ENCODE measurements at places on chromosomes 2 and 18.

DNA sequence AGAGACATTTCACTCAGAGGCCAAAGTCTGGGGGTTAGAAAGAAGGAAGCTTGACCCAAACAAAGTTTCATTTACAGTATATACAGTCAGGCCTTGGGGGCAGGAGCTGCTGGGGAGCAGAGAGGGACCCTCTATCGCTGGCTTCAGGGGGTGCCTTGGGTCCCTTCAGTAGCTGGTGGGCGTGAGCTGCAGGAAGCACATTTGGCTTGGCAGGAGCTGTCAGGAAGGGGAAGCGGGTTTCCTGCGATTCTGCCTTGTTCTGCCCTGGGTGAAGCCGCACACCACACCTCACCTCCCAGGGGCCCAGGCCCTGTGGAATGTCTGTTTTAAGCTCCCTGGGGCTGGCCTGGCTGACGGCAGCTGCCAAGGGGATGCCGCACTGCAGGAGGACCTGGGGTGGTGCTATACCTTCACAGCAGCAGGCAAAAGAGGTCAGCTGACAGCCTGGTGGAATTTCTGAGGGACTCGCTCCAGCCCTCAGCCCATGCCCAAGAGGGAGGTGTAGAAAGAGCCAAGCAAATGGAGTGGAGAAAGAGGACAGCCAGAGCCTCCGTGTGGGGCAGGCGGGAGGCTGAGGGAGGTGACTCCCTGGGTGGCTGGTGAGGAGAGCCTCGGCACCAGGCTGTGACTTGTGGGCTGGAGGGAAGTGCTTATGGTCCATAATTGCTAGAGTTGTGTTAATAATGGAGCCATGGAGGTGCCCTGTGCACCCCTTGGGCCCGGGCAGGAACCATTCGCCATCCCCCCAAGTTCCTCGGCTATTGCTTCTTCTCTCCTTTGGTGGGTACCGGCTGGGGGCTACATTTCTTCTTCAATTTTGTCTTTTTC is 43.9 kb downstream of the PSD4 start:
- no peak for DNase-seq

GRCh38 chr2:60840880-60841279 is 40.5 kb upstream of the REL start:
- no peak for DNase-seq

DNA sequence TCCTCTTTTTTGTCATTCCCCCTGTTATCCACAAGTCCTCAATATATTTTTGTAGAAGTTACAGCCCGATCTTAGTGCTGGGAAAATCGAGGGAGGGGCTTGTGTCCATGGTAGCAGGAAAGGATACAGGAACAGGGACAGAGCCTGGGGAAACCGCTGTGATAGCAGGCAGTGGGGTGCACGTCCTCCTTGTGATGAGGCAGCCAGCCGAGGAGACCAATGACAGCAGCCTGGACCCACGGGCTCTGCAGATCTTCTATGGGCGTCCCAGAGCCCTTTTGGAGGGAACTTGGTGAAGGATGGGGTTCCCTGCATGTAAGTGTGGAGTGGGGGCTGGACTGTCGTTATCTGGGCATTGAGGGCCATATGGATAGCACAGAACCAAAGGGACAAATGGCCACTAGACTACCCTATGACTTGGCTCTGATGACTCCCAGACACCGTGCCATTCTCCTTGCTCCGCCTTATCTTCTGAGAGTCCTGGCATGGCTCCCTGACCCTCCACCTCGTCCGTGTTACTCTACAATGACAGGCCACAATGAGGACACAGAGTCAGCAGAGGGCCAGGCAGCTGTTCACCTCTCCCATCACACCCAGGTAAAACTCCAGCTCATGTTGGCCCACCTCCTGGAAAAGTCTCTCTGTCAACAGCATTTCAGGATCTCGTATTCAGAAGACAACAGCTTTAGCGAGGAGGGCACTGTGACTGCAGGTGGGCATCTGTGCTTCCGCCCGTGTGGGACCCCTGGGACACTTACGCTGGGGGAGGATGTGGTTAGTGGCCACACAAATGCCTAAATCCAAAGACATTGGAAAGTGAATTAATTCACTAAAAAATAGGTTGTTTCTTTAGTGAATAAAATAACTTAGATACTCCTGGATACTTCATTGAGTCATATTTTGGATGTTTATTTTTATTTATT is 100.1 kb downstream of the VAPA start:
- DNase-seq: no peak

DNA sequence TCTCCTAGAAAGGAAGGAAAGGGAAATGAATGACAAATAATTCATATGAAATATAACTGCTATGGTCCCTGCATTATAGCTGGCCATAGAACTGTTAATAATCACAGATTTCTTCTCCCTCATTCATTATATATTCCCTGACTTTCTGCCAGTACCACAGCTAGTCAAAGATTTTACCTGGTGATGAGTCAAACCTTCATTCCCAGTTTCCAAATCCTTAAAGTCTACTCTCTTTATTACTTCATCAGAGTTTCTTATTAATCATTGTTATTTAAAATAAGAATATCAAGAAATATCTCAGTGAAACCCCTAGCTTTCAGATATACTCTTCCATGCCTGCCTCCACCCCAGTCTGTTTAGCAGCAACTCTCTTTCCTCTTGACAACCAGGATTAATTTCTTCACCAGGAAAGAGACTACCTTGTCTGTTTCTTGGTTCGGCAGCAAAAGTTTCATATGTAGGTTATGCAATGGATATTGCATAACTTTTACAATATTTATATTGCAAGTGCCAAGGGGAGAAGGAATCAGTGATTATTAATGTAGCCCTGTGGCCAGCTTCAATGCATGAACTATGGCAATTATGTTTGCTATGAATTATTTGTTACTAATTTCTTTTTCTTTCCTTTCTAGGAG is 533.8 kb downstream of the FBXO15 start:
- no peak for DNase-seq

DNA sequence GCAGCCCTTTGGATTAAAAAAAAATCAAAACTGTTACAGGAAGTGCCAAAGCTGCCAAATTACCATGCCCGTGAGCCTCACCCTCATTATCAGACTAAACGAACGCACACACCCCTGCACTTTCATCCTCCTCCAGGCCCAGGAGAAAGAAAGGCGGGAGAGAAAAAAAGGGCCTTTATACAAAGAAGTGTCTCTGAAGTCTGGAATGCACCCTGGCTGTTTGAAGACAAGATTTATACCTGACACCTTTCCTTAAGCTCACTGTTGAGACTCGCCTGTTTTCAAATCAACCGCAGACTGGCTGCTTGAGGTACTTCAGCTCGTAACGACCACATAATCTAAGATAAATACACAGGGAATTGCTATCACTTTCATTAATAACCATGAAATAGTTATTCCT is 31.0 kb downstream of the EDAR start:
- DNase-seq: no peak

DNA sequence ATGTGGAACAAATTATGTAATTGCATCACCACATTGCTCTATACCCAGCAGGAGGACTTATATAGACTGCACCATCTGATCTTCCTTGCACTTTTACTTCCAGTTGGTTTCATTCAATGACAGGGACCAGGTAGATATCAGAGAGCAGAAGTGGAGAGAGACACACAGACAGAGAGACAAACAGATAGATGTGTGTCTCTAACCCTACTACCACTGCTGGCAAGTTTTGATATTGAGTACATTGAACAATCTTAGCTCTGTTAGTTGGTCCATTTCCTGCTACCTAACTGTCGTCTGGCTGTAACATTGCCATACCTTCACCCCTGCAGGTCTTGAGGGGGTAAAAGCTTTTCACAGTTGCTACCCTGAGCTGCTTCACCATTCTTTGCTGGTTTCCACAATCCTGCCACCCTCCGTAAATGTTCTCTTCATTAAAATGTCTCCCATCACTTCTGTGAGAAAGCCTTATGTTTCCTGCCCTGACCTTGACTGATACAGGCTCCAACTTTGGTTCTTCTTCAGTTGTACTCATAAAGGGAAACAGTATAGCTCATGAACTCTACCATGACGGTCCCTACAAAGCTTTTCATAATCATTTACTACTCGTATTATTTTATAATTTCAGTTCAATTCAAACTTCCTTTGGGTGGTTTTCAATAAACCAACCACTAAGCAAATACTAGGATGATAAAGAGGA is 62.3 kb upstream of the ITGA4 start:
- DNase-seq: no peak

DNA sequence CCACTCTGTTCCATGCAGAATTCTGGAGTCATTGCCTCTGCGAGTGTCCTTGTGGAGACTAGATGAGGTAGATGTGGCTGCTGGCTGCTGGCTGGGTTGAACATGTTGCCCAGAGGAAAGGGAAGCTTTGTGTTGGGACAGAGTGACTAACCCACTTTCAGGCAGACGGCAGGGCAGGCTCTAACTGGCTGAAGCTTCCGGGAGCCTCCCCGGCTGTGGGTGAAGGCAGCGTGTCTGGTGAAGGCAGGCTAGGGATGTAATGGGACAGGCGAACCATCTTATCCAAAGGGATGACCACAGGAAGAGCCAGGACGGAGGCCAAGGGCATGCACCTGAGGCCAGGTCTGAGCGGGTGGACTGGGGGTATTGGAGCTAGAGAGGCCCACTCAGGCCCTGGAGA is 16.0 kb downstream of the ASPRV1 start:
- DNase-seq: peak; percentile 63

Measured in right atrium auricular region (tissue), 2 donors.